ENCODE measurements at places on chromosomes 7 and 10.

DNA sequence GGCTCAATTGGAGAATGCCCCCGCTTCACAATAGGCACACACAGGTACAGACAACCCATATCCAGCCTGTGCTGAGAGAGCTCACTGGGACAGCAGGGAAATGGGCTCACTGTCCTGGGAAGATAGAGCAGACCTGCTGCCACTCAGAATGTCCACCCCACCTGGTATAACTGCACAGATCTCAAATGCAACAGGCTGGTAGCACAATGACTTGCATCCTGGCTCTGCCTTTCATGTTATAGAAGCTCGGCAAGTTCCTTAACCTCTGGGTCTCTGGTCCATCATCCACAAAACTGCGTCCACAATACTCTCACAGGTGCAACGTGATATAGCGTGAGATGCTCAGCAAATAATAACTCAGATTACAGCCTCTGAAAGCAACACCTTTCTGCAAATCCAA is 295.4 kb downstream of the GRID1 start:
- no peak for DNase-seq

DNA sequence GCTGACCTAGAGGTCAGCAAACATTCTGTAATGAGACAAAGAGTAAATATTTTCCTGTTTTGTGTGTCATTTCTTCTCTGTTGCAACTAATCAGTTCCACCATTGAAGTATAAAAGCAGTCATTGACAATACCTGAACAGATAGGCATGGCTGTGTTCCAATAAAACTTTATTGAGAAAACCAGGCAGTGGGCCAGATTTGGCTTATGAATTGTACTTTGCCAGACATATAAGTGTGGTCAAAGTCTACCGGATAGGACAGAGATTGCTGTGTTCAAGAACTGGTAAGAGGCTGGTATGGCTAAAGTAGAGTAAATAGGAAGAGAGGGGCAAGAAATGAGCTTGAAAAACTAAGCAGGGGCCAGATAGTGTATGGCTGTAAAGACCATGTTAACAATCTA is 38.3 kb upstream of the TAC1 start:
- DNase-seq: no peak

DNA sequence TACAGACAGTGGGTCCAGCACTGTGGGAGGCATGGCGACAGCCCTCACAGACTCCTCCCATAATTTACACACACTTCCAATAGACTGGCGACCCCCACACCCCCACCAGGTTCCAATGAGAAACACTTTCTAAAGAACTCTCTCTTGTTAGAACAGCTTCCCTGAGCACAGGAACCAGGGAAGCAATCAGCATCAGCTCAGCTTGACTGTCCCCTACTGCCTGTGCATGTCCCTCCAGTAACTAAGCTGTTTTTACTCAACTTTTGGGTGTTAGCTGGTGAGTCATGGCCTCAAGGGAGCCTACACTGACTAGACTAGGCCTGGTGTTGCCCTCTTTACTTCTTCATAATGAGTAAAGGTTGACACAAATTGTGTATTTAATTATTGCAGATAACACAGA is 32.6 kb upstream of the HERPUD2 start:
- DNase-seq: no peak

DNA sequence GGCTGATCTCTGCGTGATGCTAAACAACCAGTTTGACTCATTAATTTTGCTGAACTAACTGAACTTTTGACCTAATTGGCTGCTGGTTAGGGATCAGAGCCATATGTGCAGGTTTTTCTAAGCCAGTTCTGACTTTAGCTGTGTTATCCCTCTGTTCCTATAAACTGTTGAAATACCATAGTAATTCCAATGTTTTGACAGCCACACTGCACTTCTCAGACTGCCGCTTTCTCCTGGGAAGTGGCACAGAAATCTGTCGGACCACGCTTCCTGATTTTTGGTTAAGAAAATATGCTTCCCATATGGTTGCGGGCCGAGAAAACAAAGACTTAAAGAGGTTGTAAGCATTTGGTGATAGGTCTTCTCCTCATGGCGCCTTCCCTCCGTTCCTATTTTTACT is 42.3 kb downstream of the TBXAS1 start:
- DNase-seq: no peak

DNA sequence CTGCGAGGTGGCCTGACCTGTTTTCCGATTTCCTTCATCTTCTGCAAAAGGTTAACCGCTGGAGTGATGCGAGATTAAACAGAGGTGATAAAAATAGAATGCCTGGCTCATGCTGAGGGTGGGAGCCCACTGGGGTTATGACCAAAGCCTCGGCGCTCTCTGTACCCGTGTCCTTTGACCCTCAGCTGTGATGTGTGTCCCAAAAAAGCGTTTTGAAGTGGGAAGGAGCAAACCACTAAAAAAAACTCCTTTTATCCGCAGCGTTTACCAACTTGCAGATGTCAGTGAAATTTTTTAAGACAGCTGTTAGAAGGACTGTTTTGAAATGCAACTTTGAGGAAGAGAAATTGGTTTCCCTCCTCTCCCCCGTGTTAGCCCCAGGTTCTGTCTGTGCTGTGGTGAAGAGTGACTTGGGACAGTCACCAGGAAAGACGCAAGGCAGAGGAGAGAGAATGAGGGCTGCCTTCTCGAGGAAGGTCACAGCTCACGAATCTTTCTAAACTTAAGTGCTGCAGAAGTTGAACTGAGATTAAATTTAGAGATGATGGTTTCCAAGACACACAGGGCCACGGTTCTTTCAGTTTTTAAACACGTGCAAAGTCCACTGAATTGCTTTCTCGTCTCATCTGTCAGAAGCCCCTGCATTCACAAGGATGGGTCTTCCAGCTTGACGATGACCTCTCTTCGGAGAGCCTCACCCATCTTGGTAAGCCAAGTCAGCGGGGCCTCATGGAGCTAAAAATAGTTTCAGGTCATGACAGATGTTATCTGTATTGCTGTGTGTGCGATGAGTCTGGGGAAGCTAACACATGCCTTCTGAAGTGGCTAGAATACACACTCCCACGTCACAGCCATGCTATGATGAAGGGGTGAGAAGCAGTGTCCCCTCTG is 27.6 kb downstream of the AMZ1 start:
- DNase-seq: no peak

DNA sequence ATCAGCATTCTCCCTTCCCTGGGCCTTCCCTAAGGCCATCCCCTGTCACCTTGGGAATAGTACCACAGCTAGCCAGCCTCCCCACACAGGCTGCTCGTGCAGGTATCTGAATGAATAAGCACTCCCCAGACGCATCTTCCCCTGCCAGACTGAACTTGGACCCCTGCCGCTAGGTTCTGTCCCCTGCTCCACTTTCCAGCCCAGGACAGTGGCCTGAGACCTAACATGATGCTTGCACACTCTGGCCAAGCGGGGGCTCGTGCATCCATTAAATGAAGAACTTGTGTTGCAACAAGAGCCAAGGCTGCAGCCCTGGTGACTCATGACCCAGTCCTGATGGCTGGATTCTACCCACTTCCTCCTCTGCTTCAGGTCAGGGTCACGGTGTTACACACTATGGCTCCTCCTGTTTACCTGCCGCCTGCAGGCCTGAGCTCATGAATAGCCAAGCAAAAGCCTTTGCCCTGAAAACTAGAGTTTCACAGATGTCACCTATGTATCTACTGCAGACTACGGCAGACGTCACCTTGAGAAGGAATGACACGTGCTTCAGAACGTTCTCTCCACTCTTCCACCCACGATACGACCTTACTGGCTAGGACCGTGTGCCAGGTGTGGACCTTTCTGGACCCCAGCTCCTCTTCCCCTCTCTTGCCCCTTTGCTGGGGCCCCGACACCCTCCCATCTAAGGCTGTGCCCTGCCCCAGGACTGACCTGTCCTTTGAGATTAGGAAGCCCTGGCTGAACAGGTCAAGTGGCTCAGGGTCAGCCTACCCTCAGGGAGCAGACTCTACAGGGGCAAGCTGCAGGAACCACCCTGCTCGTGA is 6.5 kb downstream of the ASB13 start:
- DNase-seq: no peak

- DNase-seq: no peak
These were observed 91.6 kb downstream of the AKR1D1 start for GRCh38 chr7:138167869-138168296.

DNA sequence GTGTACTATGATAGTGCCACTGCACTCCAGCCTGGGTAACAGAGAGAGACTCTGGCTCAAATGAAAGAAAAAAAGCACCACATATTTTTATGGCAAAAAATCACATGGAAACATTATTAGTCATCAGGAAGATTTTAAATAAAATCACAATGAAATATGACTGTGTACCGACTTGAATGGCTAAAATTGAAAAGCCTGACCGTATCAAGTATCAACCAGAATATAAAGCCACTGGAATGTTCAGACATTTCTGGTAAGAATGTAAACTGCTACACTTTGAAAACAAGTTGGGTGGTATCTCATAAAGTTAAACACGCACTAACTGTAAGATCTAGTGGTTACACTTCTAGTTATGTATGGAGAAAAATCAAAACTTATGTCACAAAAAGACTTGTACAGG is 306.7 kb upstream of the MBL2 start:
- DNase-seq: no peak

DNA sequence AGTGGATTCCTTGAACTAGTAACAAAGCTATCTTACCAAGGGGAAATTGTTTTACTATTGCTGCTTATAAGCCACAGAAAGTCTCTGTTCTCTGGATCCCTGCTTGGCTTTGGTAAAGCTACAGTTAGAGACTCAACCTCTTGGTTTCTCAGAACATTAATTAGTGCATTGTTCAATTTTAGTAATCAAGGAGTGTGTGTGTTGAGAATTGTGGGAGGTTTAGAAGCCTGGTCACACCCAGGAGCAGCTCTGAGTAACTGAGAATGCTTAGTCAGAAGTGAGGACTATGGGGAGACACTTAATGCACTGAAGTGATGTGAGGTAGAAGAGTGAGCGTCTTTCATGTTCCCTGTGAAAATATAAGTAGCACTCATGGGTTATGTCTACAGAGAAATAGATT is 8.2 kb upstream of the ACTA2 start:
- DNase-seq: no peak

DNA sequence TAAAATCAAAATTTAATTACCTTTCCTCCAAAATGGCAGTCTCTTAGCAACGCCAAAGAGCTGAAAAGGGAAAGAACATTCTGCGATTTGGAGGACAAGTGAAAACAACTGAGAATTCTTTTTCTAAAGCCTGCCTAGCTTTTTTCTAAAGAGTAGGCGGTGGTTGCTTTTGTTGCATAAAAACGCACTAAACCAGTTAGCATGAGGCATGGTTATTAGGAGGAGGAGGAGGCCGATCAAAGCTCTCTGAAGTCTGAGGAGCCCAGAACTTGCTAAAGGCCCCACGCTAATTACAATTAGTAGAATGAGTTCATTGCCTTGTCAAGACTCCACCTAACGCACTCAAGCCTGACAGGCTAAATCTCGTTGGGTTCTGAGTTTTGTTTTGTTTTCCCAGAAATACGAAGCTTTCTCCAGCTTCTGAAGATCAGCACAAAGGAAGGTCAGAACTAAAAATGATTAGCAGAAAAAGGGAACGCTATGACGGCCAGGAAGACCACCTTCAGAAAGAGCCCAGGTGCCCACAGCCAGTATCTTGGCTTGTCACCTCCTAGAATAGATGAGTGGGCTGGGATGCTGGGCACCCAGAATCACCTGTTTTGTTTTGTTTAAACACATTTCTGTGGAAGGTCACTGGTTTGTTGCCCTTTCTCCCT is 72.0 kb downstream of the FGFR2 start:
- DNase-seq: no peak

DNA sequence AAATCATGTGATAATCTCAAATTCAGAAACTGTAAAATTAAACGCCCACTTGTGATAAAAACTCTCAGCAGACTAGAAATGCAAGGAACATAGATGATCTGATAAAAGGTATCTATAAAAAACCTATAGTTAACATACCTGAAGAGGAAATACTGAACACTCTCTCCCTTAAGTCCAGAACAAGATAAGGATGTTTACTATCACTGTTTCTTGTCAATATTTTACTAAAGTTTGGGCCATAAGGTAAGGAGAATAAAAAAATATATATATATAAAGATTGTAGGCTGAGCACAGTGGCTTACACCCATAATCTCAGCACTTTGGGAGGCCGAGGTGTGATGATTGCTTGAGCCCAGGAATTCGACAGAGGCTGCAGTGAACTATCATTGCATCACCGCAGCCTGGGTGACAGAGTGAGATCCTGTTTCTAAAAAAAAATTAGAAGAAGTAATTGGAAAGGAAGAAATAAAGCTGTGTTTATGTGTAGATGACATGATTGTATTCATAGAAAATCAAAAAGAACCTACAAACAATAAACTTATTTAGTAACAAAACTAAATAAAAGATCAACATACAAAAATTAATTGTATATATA is 28.4 kb downstream of the MPLKIP start:
- no peak for DNase-seq

DNA sequence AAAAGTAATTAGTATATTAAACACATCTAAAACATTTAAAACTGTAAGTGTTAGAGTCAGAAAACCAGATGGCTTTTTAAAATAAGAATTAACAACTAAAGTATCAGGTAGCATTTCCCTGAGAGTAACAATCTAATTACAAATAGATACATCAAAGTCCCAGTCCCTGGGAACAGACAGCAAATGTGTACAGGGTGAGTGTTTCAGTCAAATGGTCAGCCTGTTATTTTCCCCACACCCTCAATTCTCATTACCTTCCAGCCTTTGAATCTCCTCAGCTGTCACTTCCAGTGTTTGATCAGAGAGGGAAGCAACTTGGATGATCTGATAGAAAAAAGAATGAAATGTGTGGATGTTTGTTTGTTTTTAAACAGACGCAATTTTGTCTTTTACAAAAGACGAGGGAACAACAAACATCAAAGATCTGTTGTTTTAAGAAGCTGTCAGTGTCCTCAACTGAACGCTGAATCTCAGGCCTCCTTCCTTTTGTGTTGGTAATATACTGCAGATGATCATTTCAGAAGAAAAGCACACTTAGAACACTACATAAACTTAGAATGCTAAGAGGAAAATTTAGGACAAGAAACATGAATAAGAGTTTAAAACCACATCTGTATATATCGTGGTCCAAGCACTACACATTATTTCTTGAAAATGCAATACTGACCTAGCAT is 29.8 kb downstream of the CEP41 start:
- DNase-seq: no peak

GRCh38 chr7:119684763-119685162 is 588.2 kb upstream of the KCND2 start:
- DNase-seq: no peak

- DNase-seq: no peak
These were observed 58.9 kb downstream of the XRCC2 start for GRCh38 chr7:152617056-152617455.

- DNase-seq: no peak
These were observed 24.8 kb upstream of the TECTB start for GRCh38 chr10:112258407-112258806.

- no peak for DNase-seq
These were observed 2.9 kb downstream of the IPMK start for GRCh38 chr10:58264780-58265179.

- no peak for DNase-seq
These were observed 14.2 kb downstream of the CRHR2 start for GRCh38 chr7:30668102-30668501.
